ENCODE measurements at places on chromosomes 4 and X.

DNA sequence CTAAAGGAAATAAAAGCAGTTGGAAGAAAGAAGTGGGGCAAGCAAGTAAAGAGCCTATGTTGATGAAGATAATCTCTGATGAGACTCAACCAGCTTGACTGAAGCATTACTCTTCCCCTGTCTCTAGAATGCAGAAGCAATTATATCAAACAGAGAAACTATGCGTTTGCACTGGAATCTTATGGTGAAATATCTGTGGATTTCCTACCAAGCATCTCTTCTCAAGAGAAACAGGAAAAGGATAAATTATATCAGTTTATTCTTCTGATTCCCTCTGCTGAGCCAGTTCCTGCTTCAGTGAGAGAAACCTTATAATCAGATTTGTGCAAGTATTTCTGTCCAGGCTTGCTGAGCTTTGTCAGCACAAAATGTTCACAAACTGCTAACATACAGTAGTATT is 316.7 kb upstream of the SLC7A11 start:
- DNase-seq, result no peak

- no peak for DNase-seq
Measured at GRCh38 chrX:2658585-2659292, 32.4 kb upstream of the CD99 start.

- no peak for DNase-seq
Measured at GRCh38 chr4:3211866-3212265, 37.1 kb upstream of the MSANTD1 start.

- no peak for DNase-seq
Measured at GRCh38 chr4:185754961-185755360, 57.0 kb downstream of the SORBS2 start.

DNA sequence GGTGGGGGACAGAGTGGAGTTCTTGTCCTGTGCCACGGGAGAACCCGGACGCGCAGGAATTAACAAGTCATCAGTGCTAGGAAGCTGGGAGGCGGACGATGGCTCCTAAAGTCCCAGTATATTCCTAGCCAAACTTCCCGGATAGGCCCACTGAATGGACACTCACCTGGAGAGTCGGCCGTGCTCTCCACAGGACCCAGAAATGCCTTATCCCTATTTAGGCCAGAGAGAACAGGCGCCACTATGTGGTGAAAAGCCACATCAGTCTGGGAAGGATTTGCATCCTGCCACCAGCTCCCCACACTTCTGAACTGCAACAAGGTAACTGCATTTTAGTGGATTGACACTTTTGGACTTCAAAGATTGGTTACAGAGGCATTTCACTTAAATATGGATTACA is 1.1 kb downstream of the CFAP299 start:
- no peak for DNase-seq

DNA sequence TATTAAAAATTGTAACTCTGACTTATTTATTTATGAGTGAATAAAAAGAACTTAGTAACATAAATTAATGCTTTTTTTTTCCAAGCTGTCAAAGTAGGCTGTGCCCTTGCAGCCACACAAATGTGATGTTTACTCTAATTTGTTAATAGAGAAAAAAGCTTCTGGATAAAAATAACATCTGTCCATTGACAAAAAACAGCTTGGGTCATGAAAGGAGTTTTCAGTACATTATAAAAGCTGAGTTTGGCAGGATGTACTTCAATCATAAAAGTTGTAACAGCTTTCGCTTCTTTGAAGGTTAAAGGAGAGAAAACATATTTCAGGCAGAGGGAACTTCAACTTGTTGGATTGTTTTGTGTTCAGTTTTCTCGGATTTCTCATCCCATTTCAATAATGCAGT is 105.6 kb downstream of the SLC4A4 start:
- no peak for DNase-seq

- DNase-seq, result no peak
Measured at GRCh38 chr4:151712777-151713176, 48.0 kb downstream of the GATB start.

DNA sequence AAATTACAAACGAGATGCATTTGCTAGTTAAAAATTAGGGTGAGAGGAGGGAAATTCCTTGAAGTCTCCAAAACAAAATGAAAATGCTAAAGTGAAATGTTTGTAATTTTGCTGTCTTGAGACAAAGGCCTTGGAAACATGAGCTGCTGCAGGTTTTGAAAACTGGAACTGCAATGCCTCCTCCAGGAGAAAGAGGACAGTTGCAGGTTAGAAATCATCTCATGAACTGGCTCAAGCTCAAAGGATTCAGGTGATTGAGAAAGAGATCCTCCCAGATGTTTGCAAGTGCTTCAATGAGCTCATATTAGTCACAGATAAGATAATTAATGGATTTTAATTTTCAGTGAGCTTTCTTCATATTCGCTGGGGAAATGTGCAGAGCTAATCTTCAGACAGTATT is 32.4 kb downstream of the SMPX start:
- DNase-seq, result no peak

- DNase-seq, result no peak
Measured at GRCh38 chr4:121397941-121398601, 17.3 kb upstream of the QRFPR start.

GRCh38 chrX:71922686-71923085 is 12.0 kb downstream of the NHSL2 start:
- DNase-seq, result no peak

GRCh38 chr4:17182888-17183287 is 284.4 kb upstream of the LDB2 start:
- no peak for DNase-seq

DNA sequence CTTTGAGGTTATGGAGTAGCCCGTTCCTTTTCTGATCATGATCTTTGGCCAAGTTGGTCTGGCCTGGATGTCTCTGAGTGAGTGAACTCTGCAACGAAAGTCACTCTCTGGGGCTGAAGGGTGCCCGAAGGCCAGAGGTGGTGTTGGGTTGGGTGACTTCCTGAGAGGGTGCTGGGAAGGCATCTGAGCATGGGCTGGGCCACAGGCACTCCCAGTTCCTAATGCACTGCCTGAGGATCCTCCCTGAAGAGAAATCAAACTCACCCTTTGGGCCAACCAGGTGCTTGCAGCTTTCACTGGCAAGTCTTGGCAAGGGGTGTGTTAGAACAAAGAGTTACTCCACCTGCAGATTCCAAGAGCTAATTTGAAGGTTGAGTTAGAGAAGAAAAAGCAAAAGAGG is 66.4 kb upstream of the SCML1 start:
- no peak for DNase-seq

DNA sequence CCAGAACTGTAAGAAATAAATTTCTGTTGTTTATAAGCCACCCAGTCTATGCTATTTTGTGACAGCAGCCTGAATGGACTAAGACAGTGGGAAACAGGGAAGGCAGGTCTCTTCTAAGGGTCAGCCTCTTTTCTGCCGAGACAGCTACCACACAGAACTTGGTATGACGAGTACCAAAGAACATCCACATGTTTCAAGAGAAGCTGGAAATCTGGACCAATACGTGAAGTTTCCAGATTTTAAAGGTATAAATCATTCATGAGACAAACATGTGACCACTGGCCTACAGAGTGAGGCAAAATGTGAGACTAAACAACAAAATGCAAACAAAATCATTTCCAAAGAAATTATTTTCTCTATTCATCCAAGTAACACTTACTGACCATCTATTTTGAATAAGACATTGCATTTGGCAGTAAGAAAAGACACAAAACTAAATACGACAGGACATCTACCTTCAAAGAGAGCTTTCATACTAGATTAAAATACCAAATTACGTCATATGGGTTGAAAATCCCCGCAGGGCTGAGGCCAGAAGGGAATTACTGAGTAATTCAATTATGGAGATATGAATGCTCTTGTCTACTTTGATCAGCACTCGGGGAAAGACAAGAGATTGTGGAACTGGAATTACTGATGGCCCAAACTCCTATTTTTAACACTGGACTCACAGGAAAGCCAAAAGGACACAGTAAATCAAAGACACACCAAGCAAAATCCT is 7.2 kb downstream of the SCARB2 start:
- no peak for DNase-seq
